ENCODE measurements at places on chromosomes 16 and 17.

DNA sequence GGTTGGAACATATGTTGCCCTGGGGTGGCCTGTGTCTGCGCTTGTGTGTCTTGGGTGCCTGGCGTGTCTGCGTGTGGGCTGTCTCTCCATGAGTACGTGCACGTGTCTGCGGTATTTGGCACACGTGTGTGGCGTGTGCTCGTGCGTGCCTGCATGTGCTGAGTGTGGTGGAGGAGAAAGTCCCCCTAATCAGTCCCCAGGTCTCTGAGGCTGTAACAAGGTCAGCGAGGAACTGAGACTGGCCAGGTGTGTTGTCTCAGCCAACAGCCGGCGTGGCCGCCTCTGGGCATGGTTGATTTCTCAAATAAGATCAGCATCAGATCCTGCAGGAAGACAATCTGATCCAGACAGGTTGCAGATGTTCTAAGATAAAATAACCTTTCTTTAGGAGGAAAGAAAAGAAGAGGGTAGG lies 3.5 kb upstream of the CPNE7 start:
- DNase-seq, result no peak

DNA sequence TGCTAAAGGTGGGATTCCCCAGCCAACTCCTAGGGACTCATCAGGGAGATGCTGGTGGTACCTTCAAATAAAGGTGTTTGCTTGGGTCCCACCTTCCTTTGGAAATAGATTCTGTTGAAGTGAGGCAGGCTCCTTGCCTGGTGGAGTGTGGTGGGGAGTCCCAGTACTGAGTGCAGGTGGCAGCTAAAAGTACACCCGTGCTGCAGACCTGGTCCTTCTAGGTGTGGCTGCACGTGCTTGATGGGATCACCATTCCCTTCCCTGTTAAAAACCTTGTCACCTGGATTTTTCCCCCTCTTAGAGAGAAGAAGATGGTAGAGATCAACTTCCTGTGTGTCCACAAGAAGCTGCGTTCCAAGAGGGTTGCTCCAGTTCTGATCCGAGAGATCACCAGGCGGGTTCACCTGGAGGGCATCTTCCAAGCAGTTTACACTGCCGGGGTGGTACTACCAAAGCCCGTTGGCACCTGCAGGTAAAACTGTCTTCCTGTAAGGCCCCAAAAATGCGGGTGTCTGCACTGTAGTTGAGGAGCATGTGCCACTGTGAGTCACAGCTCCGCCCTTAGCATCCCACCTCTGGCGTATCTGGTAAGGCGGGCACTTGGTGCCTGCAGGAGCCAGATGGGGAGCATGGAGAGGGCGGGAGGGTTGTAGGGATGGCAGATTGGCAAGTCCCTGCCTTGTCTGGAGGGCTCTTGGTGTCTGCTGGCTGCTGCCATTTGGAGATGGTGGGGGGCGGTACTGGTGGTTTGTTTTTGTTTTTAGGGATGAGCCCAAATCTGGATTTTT lies 34.0 kb downstream of the PLCD3 start:
- no peak for DNase-seq

GRCh38 chr17:82148997-82149396 lies 51.0 kb upstream of the FASN start:
- DNase-seq, result no peak

DNA sequence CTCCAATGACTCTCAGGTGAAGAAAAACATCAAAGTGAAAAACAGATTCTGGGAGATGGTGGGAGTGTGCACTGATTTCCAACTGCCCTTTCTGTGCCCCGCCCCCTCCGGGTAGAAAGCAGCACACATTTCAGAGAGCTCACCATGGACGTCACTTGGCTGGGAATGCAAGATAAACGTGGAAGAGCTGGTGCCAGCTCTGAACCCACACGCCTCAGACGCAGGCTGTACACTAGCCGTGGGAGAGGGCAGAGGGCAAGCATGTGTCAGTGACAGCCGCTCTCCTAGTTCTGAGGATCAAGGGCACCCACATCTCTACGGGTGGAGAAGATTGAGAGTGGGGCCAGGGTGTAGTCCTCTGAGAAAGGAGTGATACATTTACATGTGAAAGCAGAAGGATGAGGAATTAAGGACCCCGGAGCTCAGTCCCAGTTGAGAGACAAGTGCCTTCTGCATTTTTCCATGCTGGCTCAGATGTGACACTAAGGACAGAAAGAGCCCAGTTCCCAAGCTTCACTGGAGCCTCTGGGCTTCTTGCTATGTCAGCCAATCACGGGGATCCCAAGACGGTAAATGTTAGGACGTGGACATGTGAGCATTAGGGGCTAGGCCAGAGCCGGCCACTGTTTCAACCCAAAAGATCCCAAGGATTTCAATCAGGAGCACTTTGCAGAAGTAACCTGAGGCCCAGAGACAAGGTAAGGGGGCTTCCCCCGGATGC lies 101.3 kb downstream of the ZFHX3 start:
- no peak for DNase-seq

DNA sequence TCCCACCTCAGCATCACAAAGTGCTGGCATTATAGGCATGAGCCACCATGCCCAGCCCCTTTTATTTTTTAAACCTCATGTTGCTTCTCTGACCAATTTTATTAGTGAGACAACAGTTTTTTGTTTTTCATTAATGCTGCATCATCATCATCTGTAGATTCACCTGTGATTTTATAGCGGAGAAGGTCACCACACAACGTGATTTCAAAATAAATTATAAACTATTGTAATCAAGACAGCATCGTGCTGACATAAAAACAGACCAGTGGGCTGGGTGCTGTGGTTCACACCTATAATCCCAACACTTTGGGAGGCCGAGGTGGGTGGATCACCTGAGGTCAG lies 28.7 kb upstream of the METTL9 start:
- DNase-seq, result no peak

Data from vagina (tissue), 2 donors.